ENCODE measurements at places on chromosomes 6 and 20.
A peak's percentile ranks its signal among the peaks of the same experiment; 100 is the strongest.

- no peak for DNase-seq
Observed at GRCh38 chr6:52603000-52603795, 26.3 kb upstream of the TRAM2 start.

DNA sequence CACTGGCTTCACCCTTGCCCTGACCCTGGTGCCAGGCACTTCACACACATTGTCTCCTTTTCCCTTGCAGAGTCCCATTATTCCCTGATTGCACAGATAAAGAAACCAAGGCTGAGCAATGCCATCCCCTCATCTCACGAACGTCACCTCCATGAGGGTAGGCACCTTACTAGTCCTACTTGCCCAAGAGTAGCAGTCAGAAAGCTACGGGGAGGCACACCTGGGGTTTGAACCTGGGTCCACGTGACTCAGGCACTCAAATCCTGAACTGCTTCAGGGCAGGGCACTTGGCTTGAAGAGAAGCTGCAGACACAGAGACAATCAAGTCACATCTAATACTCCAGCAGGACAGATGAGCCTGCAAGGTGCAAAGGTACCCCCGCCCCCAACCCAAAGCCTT lies 1.9 kb downstream of the BCAS1 start:
- DNase-seq, result no peak

- no peak for DNase-seq
Observed at GRCh38 chr20:53656293-53657202, 62.9 kb upstream of the ZNF217 start.

- DNase-seq, result no peak
Observed at GRCh38 chr6:85585741-85586140, 7.9 kb downstream of the SNX14 start.

- no peak for DNase-seq
Observed at GRCh38 chr6:34412016-34412415, 13.9 kb downstream of the RPS10 start.

DNA sequence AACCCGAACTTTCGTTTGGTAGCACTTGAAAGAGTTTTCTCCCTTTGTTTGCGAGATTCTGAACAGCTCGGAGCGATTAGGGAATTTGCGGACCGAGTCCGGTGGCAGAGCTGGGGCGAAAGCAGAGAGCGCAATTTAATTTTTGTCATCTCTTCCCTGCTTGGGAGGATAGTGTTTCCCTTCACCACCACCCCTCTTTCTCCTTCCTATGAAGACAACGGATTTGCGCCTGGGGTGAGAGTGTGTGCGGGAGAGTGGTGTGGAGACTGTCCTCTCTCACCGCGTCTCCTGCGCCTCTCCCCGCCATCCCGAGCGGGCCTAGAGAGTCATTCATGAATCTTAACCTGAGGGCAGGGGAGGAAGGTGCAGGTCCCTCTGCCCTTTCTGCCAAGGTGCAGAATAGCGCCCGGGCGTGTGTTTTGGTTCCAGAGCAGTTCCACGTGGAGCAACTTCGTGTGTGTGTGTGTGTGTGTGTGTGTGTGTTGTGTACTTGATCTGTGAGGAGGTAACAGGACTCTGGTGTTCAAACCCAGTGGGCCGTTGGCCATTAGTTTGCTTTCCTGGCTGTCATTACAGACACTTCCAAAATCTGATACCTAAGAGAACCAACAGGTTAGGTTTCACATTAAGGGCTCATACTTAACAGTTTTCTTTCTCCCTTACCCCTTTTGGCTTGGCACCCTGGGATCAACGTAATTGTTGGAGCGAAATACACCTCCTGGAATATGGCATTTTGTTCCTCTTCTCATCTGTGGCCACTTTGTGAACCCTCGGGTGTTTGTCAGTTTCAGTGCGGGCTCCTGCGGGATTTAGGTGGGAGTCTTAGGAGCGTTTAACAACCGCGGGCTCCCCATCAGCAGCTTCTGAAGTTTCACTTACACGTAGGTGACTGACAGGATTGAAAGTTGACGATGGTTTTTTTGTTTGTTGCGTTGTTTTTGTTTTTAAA lies 1.8 kb downstream of the EYA4 start:
- DNase-seq, result no peak

- DNase-seq, result no peak
Observed at GRCh38 chr6:112663698-112664097, 316.6 kb downstream of the RFPL4B start.

DNA sequence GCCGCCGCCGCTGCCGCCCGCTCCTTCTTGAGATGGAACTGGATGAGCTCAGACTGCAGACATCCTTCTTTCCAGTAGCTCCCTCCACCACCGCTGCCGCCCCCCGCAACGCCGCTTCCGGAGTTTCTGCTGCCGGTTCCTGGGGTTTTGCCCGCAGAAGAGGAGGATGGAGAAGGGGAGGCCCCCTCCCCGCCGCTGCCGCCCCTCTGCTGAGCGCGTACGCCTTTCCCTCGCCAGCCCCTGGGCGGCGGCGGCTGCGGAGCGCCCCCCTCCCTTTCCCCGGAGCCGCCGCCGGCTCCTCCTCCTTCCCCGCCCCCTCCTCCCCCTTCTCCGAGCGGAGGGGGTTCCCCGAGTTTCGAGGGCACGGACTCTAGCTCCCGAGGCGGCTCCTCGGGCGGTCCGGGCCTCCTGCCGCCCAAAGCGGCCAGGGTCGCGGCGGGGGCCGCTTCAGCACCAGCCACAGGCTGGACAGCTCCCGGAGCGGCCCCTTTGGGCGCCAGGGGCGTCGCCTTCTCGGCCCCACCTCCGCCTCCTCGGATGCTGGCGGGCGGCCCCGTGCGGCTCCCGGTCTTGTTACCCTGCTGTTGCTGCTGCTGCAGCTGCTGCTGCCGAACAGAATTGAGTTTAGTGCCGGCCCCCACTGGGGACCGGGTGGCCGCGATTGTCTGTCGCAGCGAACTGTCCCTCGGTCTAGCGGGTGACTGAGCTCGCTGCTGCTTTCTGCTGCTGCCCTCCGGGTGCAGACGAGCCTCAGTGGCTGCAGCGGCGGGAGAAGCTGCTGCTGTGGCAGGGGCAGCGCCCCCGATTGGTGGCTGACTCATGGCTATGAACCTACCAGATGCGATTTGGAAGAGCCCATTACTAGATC lies 3.1 kb downstream of the MTCL3 start:
- DNase-seq, result peak; percentile 60

DNA sequence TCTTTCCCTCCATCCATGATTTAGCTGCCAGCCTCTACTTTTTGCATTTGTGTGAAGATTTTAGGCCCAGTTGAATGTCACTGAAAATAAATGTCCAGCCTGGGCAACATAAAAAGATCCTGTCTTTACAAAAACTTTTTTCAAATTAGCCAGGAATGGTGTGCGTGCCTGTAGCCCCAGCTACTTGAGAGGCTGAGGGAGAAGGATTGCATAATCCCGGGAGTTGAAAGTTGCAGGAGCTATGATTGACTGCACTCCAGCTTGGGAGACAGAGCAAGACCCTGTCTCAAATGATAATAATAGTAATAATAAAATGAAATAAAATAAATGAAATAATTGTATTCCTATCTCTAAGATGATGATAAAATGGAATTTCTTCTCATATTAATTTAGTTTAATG lies 5.0 kb upstream of the GFOD1 start:
- no peak for DNase-seq

- no peak for DNase-seq
Observed at GRCh38 chr6:75084872-75085381, 120.9 kb downstream of the COL12A1 start.

DNA sequence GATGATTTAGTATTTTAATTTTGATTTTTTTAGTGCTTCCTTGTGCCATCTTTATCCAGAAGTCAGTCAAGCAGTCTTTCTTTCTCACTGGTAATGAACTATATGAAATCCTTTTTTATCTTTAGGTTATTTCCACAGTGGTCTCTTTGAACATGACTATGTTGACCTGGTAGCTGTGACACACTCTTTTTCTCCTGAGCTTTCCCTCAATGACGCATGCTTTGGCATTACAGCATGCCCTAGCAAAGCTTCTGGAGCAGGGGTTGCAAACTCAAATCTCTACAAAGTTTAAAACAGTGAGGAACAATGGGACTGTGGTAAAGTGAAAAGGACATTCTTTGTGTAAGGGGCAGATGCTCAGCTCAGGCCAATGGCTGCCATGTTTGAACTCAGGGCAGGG lies 4.5 kb upstream of the PLAGL1 start:
- DNase-seq, result no peak

GRCh38 chr20:33554914-33555420 lies 65.1 kb downstream of the CBFA2T2 start:
- DNase-seq, result peak; percentile 0

- DNase-seq, result no peak
Observed at GRCh38 chr6:144365271-144365670, 80.1 kb downstream of the UTRN start.

DNA sequence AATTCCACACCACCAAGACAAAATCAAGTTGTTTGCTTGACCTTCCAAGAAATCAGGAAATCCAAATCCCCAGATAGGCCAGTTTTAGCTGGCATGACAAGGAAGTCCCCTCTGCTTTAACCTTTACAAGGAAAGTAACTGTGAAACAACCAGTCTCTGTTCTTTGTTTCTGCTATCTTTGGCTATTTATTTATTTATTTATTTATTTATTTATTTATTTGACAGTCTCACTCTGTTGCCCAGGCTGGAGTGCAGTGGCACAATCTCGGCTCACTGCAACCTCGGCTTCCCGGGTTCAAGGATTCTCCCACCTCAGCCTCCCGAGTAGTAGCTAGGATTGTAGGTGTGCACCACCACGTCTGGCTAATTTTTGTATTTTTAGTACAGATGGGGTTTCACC lies 14.5 kb upstream of the GMNN start:
- DNase-seq, result no peak

- DNase-seq, result no peak
Observed at GRCh38 chr20:11867291-11867919, 50.3 kb upstream of the BTBD3 start.

GRCh38 chr20:36745234-36745926 lies 510 bp downstream of the NDRG3 start:
- no peak for DNase-seq

GRCh38 chr20:18991012-18991411 lies 177.4 kb downstream of the SCP2D1 start:
- no peak for DNase-seq

GRCh38 chr6:7171119-7171518 lies 63.4 kb downstream of the RREB1 start:
- DNase-seq, result no peak

GRCh38 chr6:132768051-132768517 lies 10.4 kb upstream of the VNN2 start:
- DNase-seq, result no peak

DNA sequence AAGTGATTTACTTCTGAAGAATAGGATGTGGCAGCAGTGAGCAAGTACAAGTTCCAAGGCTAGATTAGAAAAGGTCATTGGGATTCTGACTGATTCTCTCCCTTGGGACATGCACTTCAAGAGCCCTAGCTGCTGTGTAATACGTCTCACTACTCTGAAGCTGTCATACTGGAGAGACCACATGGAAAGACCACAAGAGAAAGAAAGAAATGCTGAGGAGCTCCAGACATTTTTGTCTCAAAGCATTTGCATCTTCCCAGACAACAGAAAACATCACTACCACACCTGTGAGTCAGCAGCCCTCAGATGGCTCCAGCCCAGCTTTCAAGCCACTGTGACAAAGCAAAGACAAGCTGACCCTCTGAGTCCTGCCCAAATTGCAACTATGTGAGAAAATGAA lies 20.7 kb downstream of the TENT5A start:
- no peak for DNase-seq

- DNase-seq, result no peak
Observed at GRCh38 chr20:4795394-4795793, 73.7 kb downstream of the PRND start.

DNA sequence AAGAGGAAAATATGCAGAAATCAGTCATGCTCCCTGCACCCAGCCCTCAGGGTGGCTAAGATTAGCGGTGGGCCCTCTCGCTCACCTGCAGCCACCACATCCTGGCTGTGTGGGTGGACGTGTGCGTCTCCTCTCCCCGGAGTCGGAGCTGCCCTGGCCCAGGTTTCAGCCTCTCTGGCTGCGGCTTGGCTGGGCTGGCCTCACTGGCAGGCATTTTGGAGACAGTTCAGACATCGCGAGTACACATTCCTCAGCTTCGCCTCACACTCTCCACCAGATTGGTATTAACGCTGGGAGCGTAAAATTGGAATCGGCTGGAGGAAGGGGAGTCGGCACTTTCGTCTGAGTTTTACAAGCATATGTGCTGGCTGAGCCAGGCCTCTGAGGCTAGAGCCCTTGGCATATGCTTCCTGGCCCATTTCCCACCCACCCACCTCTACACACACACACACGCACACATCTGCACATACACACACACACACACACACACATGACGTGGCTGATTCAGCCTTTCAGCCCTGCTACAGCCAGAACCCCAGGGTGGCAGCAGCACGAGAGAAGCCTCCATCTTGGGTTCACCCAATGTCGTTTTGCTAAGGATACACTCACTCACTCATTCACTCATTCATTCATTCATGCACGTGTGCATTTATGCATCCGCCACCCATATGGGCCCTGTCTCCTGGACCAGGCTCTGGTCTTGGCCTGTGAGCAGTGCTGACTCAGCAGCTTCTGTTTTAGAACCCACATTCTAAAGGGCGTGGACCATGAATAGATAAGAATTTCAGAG lies 42.9 kb downstream of the BCAS4 start:
- no peak for DNase-seq

- DNase-seq, result no peak
Observed at GRCh38 chr6:131828080-131828479, 20.3 kb downstream of the ENPP1 start.

DNA sequence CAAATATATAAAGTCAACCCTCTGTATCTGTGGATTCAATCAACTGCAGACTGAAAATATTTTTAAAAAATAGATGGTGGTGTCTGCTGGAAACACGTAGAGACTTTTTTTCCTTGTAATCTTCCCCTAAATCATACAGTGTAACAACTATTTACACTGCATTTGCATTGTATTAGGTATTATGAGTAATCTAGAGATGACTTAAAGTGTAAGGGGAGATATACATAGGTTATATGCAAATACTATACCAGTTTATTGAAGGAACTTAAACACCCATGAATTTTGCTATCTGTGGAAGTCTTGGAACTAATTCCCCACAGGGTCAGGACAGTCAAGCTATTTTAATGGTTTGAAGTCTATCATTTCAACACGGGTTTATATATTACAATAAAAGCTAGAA lies 10.2 kb downstream of the HDAC2 start:
- DNase-seq, result no peak

DNA sequence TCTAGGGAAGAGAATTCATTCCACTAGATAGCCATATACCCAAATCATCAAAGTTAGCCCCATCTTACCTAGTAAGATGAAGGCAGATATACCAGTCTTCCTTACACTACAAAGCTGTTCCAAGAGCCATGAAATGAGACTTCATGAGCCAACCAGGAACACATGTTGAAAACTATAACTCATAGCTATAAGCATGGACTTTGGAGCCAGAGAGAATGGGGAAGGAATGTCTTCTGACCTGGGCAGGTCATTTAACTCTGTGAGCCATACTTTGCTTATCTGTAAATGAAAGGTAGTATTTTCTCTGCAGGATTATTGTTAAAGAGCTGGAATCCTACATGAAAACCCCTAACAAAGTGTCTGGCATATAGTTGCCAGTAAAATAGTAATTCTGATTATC lies 27.3 kb downstream of the ADGRF5 start:
- no peak for DNase-seq

- DNase-seq, result no peak
Observed at GRCh38 chr6:143773506-143774150, 69.5 kb upstream of the LTV1 start.
